ENCODE measurements at places on chromosomes 7 and 10.
A peak's percentile ranks its signal among the peaks of the same experiment; 100 is the strongest.

DNA sequence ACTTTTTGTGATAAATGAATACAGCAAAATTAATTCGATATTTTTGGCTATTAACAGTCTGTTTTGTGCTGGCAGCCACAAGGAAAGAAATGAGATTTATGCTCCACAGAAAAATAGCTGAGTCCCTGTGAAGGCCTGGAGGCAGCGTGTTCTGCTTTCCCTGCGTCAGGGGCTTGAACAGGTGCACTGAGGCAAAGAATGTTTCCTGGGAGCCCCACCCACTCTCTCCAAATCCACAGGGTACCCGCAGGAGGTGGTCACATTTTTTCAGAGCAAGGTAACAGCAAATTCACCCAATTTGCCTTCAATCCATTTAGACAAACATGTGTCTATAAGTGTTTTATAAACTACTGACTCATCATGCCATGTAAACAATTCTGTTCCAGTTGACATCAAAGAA, 308.1 kb downstream of the TCERG1L start:
- DNase-seq: no peak

DNA sequence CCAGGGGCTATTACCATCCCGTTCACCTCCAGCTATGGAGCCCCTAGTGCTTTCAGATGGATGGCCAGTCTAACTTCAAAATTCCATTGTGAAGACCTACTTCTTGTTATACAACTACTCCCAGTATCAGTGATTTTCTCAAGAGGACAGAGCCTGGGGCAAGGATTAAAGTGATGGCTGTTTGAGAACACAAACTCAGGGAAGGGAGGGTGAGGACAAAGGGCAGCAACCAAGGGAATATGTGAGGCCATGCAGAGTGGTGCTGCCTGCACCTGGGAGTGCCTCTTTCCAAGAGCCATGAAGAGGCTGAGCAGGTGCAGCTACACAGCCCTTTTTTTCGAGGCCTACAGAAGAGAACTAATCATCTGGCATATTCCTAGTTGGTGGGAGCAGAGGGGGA, 303.5 kb upstream of the BMPER start:
- no peak for DNase-seq

- no peak for DNase-seq
Measured at GRCh38 chr7:94662548-94662947, 6.6 kb upstream of the SGCE start.

DNA sequence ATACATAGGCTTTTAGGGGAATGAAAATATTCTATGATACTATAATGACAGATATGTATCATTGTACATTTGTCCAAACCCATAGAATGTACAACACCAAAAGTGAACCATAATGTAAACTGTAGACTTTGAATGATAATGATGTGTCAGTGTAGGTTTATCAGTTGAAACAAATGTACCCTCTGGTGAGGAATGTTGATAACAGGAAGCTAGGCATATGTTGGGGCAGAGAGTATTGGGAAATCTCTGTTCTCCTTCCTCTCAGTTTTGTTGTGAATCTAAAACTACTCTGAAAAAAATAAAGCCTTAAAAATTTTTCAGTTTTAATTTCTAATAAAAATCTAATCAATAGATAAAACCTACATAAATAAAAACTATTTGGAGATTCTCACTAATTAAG, 36.9 kb downstream of the C1GALT1 start:
- DNase-seq: peak; percentile 63

DNA sequence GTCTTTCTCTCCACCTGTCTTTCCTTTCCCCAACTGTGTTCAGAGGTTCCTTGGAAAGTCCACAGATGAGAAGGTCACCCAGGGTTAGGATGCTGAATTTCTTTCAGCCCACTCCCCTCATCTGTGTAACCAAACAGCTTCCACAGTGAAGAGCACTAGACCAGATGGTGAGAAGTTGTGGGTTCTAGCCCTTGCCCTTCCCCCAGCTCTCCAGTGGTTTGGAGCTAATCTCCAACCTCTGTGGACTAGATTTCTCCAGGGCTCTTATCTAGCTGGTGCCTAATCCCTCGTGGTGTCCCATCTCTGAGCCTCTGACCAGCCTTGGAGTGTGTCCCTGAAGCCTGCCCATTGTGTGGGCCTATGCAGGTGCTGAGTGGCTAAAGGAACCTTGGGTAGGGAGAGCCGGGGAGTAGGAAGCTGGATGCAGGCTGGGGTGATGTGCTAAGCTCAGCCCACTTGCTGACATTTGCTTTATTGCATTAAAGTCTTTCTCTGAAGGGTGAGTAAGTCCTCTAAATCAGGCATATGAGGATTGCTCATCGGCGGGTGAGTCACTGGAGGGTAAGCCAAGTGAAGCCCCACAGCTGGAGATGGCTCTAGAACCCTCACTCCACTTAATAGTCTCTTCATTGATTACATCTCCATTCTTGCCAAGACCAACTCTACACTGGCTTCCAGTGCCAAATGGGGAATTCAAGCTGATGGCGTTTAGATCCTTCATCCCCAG, 14.9 kb downstream of the DUSP5 start:
- peak; percentile 86 for DNase-seq

- no peak for DNase-seq
Measured at GRCh38 chr10:22343731-22344130, 1.6 kb upstream of the SPAG6 start.

DNA sequence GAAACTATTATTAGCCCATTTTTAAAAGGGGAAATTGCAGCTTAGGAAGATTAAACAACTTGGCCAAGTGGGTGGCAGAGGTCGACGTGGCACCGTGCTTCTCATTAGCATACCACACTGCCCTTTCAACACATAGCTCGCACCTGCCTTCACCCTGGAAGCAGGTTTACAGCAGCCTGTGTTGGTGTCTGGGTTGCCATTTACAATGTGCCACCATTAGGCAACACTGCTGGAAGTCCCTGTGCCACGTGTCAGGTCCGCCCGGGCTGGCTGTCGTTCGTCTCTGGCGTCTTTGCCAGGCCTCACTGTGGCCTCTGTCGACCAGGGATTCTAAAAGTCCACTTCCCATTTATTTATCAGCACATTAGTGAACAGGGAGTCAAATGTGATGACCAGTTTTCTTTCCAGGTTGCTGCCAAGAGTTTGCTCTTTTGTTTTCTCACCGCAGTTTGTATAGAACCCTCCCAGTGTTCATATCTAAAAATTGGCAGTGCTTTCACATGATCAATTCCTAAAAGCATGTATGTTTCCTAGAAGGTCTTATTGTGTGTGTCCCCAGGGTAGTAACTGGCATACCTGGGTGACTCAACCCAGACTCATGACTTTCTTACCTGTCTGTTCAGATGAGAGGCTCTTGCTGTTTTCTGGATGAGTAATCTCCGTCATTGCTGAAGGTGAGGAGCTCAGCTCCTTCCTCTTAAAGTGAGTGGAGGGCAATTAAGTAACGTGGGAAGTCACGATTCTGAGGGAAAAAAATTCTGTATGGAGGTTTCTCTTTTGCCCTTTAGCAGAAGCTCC, 9.2 kb downstream of the INSIG1 start:
- DNase-seq: no peak

Data from NCI-H226 (cell line).